Stimulated activated CD4-positive, alpha-beta T cell treated with anti-CD3 and anti-CD28 coated beads, Interleukin-1b, Interleukin-23, amount 100 ng/mL, for 4 hours (primary cell): ENCODE measurements at places on chromosomes 7 and 10.

DNA sequence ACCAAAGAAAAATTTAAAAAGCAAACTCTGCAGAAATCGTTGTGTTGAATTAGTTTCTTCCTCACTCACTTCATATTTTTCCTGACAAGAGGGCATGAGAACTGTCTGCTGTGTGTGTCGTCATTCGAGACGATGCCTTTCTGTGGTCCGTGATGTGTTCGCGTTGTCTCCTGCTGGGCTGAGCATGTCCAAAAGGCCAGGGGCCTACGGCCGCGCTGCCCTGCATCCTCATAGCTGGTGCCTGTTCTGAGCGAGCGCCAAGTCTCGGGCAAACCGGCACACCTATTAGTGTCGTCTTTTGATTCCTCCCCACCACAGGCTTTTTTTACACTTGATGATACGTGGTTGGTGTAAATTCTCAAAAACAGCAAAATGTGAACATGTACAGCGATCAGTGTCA is 27.4 kb downstream of the WDR37 start:
- DNase-seq: no peak

GRCh38 chr7:24436131-24436920 is 136.9 kb upstream of the PALS2 start:
- DNase-seq: no peak

DNA sequence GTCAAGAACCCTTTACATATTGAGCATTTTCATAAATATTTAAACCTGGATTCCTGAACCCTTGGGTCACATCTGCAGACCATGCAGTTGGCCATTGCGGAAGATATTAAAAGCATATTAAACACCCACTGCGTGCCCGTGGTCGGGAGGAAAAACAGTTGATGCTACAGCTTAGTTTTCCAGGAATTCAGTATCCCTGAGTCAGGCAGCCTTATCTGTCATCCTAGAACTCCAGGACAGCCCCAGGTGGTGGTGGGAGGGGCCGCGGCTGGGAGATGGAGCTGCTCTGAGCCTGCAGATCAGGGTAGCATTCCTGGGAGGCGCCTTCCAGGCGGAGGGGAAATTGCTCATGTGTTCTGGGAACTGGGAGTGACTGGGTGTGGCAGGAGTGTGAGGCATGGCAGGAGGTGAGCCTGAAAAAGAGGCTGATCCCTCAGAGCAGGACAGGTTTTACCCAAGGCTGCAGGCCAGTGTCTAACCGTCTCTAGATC is 222.9 kb upstream of the SH2B2 start:
- no peak for DNase-seq

- no peak for DNase-seq
These were observed 11.7 kb downstream of the NUDT1 start for GRCh38 chr7:2253525-2254244.

DNA sequence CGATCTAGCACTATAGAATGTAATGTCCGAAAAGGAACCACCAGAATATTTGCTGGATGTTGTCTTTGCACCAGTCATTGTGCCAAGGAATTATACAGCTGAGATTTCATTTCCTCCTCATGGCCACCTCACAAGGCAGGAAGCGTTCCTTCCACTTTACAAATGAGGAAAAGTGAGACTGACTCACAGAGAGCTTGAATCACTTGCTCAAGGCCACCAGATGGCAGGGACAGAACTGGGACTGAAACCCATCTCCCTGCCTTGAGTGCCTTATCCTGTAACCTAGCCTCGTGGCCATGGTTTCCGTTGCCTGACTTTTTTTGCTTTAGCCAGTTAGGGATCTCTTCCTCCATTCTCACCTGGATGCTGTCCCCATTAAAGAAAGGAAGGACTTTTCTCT is 44.7 kb upstream of the PDZD8 start:
- DNase-seq: no peak

- DNase-seq: no peak
These were observed 678.4 kb downstream of the PHTF2 start for GRCh38 chr7:78476851-78477405.
